Eye (tissue), 1 donor: ENCODE measurements at places on chromosomes 13 and 19.

- no peak for DNase-seq
Observed at GRCh38 chr19:29495091-29495490, 30.7 kb upstream of the VSTM2B start.

DNA sequence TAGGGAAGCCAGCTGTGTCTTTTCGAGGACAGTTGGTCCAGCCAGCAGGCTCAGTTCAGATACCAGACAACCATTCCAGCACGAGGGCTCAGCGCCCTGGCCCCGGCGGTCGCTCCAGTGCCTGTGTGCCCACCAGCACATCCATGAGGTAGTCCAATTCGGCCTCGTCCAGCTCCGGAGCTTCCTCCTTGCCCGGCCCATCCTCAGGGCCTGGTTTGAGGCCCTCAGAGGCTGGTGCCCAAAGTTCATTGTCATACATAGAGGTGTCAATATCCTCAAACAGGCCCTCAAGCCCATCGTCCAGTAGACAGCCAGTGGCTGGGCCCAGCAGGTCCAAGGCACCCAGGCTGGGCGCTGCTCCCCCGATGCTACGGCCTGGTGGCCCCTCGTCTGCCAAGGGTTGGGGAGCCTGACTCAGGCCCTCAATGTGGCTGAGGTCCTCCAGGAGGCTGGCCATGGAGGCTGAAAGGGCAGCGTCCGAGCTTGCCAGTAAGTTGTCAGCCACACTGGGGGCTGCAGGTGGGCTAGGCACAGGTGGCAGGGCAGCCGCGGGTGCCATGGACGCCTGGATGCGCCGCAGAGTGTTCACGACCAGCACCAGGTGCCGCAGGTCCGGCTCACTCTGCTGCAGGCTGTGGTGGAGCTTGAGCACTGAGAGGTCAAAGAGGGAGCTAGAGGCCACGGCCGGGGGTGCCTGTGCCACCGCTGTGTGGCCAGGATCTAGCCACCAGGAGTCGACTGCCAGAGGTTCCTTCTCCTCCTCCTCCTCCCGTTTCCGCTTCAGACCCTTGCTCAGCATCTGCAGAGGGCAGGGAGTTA is 2.8 kb downstream of the SERTAD1 start:
- DNase-seq = no peak

- DNase-seq = no peak
Observed at GRCh38 chr19:34664168-34664567, 12.8 kb downstream of the SCGB2B2 start.

DNA sequence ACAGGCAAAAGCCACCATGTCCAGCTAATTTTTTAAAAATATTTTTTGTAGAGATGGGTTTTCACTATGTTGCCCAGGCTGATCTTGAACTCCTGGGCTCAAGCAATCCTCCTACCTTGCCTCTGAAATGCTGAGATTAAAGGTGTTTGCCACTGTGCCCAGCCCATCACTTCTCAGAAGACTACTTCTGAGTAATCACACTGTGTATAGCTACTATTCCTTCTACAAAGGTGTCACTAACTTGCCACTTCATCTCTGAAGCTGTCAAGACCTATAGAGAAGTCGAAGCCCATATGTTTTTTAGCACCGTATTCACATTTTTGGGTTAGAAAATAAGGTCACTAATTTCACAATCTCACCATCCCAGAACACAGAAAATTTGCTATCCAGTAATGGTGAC is 36.0 kb upstream of the FNDC3A start:
- DNase-seq = no peak

DNA sequence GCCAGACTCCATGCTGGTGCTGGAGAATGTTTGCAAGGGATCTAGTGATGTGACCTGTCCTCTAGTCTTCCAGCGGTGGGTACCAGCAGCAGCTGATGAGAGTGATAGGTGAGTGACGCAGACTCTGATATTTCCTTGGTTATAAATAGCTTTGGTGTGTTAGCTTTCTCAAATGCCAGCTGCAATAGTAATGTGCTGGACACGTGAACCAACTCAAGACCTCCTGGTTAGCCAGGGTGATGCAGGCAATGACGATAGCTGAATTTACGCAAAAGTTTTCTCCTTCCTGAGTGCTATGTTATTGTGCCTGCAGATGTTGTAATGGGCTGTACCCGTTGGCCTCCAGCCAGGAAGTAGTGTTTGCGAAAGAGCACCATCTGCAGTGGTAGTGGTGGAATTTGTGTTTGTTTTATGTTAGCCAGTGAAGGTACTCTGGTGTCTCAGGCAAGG is 129.5 kb downstream of the CYSLTR2 start:
- DNase-seq = no peak

GRCh38 chr13:89352384-89352783 is 1681.2 kb downstream of the SLITRK5 start:
- DNase-seq = no peak

- DNase-seq = peak; percentile 62
Observed at GRCh38 chr19:38417544-38418506, 8.2 kb downstream of the RASGRP4 start.

DNA sequence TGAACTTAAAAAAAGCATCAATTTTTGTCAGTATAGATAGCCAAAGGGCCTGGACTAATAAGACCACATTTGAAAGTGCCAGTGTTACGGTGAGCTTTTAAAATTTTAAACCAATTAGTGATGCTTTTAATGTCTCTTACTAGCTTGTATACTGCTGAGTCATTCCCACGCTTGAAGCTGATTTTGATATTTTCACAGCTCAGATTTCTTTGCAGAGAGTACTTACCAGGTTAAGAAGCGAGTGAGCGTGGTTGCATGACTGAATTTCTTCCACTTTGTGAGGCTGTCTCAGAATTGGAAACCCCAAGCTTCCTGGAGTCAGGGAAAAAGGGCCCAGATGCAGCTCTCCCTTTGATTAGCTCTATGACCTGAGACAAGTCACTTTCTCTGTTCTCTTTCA is 74.5 kb upstream of the NBEA start:
- no peak for DNase-seq

GRCh38 chr13:110498327-110498726 is 63.2 kb downstream of the RAB20 start:
- DNase-seq = no peak

GRCh38 chr13:30870049-30870884 is 35.8 kb upstream of the MEDAG start:
- DNase-seq = peak; percentile 64

GRCh38 chr13:27496536-27497273 is 46.3 kb upstream of the MTIF3 start:
- peak; percentile 54 for DNase-seq

- peak; percentile 72 for DNase-seq
Observed at GRCh38 chr13:100363285-100363711, 225.3 kb downstream of the GGACT start.

GRCh38 chr13:45368005-45368404 is 27.0 kb upstream of the TPT1 start:
- DNase-seq = no peak

DNA sequence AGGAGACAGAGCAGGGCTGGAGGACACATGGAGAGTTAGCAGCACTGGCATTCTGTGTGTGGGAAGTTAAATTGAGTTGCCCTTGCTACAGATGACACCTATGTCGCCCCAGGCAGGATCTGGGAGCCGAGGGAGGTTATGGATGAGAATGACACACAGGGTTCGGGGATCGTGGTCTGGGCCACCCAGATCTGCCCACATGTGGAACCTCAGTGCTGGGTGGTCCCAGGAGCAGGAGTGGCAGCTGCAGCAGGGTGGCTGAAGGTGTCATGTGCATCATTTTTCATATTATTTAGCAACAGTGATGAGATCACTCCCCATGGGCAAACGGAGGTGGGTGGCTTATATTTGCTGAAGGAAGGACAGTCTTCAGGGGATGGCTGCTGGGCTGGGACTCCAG is 3.2 kb downstream of the IL17D start:
- no peak for DNase-seq

DNA sequence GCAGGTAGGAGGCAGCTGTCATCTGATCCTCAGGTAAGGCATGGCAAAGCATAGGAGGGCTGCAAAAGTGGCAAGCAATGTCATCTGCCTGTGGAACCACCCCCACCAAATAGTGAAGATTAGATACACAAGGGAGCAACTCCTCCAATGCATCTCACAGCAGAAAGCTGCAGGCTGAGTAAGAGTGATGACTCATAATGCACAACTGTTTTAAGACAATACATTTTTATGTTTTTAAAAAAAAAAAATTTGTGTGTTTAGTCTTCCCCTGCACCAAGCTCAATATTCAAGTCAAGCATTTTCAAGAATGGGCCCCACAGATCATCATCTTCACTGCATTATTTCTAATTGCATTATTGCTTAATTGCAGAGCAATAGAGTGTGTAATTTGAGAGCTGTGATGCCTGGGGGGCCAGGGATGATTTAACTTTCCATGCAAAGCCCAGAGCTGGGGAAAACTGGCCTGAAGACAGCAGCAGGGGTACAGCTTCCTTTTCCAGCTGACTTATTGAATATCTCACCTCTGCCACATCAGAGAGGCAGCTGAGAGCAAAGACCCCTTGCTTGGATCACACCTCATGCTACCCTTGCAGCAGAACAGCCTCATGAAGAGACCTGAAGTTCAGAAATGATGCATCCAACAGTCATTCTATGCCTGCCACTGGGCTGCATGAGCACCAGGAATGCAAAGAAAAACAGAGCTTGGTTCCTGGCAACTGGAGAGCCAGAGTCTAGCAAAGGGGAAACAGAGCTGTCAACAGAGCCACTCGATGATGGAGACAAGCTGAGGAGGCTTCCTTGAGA is 22.7 kb upstream of the POP4 start:
- DNase-seq = no peak

DNA sequence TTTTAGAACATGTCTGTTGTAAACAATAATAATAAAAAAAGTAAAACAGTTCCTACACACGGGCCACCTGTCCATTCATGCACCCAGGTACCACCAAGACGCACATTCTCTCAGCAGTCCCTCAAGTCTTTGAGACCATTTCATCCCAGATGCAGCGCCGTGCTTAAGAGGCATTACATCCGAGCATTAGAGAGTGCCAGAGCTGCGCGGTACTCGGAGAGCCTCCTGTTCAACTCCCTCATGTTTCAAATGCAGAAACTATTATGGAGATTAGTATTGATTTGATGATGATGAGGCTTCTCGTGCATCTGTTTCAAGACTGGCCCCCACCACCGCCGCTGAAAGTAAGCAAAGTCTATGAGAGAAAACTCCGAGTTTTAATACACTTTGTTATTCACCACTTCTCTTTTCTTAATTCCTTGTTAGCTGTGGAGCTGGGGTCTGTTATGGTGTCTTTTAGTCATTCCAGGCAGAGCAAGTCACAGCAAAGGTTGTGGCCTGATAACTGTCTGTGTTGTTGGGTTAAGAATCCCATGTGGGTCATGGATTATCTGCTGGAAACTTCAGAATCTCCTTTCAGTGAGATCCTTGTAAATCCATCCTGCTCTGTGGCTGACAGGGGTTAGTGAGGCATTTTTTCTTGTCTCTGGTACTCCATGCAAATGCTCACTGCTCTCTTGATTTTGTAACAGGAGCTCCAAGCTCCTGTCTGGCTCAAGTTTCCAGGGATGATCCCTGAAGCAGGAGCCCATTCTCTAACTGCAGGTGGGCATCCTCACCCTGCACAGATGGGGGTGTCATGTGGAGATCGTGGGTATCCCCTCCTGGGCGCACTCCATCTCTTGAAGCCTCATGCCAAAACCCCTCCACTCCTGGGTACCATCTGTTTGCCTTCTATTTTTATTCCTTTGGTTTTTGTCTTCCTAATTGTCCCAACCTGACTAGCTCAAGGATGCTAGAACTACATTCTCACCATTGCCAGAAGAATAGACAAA is 74.9 kb upstream of the MTIF3 start:
- DNase-seq = no peak

DNA sequence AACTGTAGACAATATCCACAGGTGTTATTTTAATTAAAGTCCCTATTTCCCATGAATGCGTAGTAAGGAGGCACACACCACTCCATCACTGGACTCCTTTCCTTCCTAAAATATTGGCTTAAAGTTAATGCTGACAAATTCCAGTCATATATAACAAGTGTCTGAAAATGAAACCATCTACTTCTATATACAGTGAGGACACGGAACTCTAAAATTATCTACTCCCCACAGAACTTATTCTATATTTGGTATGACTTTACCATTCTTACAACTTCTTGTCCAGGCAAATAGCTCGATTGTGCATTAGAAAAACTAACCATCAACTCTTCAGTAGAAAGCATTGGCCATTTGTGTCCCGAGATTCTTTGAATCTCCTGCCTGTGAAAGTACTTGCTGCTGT is 1560.2 kb downstream of the EFNB2 start:
- no peak for DNase-seq

GRCh38 chr13:20997301-20998161 is 63.9 kb downstream of the LATS2 start:
- no peak for DNase-seq

GRCh38 chr13:27279506-27279905 is 8.9 kb downstream of the RASL11A start:
- no peak for DNase-seq

DNA sequence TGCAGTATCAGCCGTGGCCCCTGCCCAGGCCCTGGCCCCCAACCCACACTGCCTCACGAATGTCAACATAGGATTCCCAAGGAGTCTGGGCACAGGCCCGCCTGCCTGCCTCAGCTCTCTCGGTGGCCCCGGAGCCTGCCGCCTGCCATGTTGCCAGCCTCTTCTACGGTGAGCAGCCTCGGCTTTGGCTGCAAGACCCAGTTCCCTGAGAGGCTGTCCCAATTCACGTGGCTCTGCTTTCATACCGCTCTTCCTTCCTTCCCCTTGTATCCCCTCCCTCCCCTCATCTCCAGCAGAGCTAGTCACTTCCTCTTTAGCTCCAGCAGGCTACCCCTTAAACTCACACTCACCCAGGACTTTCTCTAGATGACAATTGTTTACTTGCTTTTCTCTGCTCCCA is 42.7 kb downstream of the SERP2 start:
- DNase-seq = no peak

DNA sequence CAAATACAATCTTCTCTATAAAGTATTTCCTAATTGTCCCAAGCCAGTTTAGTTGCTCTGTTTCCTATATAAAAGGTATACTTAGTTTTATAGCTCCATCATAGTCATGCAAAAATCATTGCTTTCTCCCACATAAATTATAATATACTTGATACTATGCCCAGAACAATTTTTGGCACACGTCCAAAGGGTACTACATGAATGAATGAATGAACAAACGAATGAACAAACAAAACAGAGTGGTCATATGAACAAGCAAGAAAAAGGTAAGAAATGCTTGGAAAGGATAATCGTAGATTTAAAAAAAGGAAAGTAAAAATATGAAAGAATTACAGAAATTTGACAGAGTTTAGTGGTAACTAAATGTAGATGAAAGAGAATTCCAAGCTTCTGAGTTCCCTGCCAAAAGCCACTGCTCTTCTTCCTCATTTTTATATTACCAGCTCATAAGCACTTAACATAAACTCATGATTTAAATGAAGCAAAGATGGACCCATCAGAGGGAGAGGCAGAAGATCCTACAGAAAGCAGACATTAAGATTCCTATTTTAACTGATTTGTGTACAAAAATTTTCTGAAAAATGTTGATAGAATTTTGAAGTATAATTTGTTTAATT is 123.2 kb downstream of the ENOX1 start:
- DNase-seq = no peak

- DNase-seq = no peak
Observed at GRCh38 chr13:76797361-76797760, 88.8 kb downstream of the KCTD12 start.

- DNase-seq = no peak
Observed at GRCh38 chr19:37980419-37981170, 73.6 kb downstream of the SIPA1L3 start.

- DNase-seq = peak; percentile 49
Observed at GRCh38 chr19:38152461-38153379, 71.3 kb downstream of the DPF1 start.

- no peak for DNase-seq
Observed at GRCh38 chr19:49492573-49493405, 3.4 kb upstream of the RPS11 start.

GRCh38 chr19:29497241-29497640 is 28.6 kb upstream of the VSTM2B start:
- DNase-seq = no peak
